Neural crest cell (in vitro differentiated cells): ENCODE measurements at places on chromosomes 6 and 20. TPM values are rescaled to one million over a fixed set of nuclear protein-coding genes. Genes with fewer than 3 reads are reported as not detected.
A peak's percentile ranks its signal among the peaks of the same experiment; 100 is the strongest.

- no peak for DNase-seq
Observed at GRCh38 chr20:39364320-39364719, 402.2 kb downstream of the DHX35 start.

- no peak for DNase-seq
Observed at GRCh38 chr6:118456982-118457381, 91.1 kb upstream of the PLN start.

DNA sequence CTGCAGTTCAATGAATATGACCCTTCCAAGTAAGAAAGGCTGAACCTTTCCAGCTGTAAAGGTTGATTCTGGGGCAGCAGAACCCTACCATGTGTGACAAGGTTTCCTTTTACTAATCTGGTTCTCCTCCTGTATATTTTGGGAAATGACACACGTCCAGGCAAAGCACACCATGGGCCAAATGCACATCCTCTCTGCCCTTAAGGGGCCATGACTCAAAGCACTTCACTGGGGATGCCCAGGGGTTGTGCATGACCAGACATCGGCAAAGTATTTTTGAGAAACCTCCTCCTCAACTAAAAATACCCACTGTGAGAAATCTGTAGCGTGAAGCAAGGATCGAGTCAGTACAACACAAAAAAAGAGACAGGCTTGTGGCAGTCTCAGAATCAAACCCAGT is 174.7 kb downstream of the BACH2 start:
- no peak for DNase-seq

- DNase-seq = no peak
Observed at GRCh38 chr6:143332153-143332845, 118.2 kb downstream of the ADAT2 start.

GRCh38 chr6:122790423-122791309 is 1.6 kb downstream of the SMPDL3A start:
- no peak for DNase-seq

- DNase-seq = no peak
Observed at GRCh38 chr20:34985461-34986310, 30.0 kb downstream of the MYH7B start.

DNA sequence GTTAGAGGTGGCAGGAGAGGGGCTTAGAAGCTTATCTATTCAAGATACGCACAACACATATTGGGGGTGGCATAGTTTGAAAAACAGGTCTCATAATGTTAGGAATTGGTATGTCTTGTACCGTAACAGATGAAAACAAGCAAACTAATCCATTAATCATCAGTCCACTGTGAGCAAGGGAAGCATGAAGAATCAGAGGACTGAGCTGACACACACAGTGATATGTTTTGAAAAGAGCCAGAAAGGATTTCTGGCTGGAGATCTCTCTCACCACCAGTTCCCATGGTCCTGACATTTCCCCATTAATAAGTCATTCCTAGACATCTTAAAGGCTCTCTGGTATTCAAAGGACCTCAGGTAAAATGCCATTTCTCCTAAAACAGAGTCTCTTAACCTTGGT is 158.8 kb upstream of the PHACTR1 start:
- DNase-seq = no peak

GRCh38 chr20:3801846-3802245 is 5.7 kb downstream of the CDC25B start:
- DNase-seq = no peak

GRCh38 chr6:158633127-158633526 is 11.4 kb downstream of the DYNLT1 start:
- no peak for DNase-seq

DNA sequence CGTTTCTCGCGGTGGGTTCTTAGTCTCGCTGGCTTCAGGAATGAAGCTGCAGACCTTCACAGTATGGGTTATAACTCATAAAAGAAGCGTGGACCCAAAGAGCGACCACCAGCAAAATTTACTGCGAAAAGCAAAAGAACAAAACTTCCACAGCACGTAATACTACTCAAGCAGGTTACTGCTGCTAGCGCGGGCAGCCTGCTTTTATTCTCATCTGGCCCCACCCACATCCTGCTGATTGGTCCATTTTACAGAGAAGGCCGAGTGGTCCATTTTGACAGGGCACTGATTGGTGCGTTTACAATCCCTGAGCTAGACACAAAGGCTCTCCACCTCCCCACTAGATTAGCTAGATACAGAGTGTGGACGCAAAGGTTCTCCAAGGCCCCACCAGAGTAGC is 17.4 kb downstream of the LY86 start:
- no peak for DNase-seq

DNA sequence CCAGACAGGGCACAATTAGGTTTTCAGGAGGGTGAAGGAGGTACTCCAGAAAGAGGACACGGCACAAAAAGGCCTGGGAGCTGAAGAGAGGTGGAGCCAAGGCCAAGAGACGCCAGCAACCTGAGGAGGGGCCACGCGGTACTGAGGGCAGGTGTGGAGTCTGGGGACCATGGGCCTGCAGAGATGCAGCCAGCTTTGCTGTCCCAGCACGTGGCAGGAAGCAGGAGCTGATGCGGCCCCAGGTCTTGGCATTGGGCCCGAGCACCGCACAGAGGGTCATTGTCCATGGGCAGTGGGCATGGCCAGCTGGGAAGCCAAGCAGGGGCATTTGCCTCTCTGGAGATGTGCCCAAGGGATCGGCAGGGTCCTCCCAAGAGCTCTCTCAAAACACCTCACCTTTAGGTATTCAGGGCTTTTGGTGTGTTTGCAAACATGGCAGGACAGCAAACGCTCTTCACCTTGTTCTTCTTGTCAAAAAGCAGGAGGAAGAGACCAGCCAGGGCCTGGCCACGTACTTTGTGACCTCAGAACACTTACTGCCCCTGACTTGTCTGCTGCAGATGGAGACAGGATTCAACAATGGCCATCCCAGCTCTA is 1.4 kb upstream of the BPIFB1 start:
- DNase-seq = no peak

GRCh38 chr6:143694560-143694959 is 16.8 kb downstream of the PHACTR2 start:
- no peak for DNase-seq

GRCh38 chr6:93373445-93373844 is 45.9 kb downstream of the EPHA7 start:
- no peak for DNase-seq

DNA sequence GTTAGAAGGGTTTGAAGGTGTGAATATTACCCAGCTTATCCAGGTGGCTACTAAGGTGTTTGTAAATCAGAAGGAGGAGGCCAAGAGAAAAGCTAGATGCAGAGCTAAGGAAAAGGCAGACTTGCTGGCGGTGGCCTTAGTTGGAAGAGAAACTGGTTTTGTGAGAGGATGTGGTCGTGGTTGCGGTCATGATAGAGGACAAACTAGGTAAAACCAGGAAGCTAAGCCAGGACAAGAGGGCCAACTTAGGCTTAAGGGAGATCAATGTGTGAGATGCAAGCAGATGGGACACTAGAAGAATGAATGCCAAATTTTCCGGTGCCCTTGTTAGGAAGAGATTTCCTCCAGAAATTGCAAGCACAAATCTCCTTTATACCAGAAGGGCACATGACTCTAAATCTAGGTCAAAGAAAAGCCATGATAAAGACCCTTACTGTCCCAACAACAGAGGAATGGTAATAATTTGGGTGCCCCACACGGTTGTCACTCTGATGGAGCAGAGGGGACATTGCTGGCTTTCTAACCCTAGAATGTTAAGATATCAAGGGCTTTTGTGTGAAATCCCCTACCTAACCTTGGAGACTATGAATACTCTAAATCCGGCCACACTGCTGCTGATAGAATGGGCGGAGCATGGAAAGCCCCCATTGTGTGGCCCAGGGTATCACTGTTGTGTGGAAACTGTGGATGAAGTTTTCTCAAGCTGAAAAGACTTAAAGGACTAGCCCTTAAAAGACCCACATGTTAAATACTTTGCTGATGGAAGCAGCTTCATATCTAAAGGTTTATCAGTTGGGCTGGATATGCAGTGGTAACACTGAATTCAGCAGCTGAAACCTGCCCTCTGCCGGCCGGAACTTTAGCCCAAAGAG is 7.8 kb downstream of the IL22RA2 start:
- no peak for DNase-seq

DNA sequence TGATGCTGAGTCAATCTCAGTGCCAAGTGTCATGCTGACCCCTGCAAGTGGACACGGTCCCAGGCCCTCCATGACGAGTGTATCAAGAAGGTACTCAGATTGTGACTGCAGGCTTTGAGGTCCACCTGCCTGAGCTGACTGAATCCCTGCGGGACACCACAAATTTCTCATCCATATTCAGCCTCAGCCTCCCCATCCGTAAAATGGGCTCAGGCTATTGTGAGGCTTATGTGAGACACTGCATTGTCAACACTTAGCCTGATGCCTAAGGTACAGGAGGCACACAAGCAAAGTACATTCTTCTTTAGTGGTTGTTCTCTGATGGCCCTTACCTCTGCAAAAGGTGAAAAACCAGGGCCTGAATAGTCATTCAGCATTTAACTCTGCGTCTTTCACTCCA is 70.4 kb upstream of the NFATC2 start:
- DNase-seq = no peak

GRCh38 chr6:52620055-52620905 is 43.4 kb upstream of the TRAM2 start:
- no peak for DNase-seq

DNA sequence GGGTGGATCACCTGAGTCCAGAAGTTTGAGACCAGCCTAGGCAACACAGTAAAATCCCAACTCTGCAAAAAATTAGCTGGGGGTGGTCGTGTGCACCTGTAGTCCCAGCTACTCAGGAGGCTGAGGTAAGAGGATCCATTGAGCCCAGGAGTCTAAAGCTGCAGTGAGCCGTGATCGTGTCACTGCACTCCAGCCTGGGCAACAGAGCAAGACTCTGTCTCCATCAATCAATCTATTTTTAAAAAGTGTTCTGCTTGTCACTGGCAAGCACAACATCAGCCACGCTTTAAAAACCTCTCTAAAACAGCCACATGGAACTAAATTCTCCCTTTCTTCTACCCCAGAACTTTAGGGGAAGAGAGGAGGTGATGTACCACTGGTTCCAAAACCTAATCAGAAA is 131.6 kb upstream of the RREB1 start:
- no peak for DNase-seq

GRCh38 chr6:6704103-6705060 is 115.9 kb downstream of the LY86 start:
- no peak for DNase-seq

- DNase-seq = peak; percentile 74
Observed at GRCh38 chr6:27867051-27867944, 44.9 kb downstream of the OR2B2 start.

GRCh38 chr6:169956580-169956979 is 205.2 kb downstream of the ERMARD start:
- no peak for DNase-seq

DNA sequence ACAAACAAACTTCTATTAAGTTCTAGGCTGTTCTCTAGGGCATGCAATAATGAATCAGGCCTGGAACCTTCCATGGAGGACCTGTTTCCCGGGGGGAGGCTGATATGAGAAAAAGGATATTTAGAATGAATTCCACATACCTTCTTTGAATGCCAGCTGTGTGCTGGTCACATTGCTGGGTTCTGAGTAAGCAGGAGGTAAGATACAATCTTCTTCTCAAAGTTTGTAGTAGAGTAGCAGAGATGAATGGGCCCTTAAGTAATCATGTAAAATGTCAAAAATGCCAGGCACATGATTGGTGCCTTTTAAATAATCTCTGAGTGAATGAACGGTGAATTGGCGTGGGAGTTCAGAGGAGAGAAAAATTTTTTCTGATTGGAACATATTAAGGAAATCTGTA is 47.4 kb downstream of the TGM2 start:
- DNase-seq = no peak

GRCh38 chr20:18052856-18053255 is 4.9 kb downstream of the OVOL2 start:
- DNase-seq = no peak

GRCh38 chr20:47063808-47064207 is 169.2 kb downstream of the EYA2 start:
- DNase-seq = no peak

DNA sequence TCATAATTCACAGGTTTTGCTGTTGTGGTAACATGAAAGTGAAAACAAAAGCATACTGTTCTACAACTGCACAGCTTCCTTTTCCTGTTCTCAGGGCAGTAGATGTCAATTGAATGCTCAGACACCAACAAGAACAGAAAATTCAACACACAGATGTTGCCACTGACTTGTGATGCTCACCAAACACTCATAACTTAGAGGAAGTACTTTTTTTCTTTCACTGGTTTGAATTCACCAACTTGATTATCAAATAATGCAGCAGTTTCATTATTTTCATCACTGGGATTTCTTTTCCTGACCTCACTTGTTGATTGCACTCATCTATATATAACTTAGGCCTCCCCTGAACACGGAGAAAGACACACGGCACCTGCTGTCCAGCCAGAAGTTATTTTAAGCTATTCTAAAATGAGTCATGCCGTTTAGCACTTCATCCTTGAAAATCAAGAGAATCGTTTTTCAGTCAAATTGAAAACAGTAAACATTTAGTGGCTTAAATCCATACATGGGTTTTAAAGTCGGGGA is 949 bp downstream of the TXLNB start:
- DNase-seq = no peak

DNA sequence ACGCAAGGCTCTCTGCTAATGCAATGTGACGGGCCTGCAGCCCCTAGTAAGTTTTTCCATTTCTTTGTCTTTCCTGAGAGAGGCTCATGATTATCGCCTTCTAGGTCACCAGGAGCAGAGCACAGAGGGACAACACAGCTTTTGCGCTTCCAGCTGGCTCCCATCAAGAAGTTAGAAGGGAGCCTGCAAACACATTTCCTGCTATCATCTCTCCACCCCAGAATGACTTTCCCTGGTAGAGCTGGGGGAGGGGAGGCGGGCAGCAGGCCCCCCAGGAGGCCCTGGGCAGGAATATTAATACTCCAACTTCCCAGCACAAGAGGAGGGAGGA is 35.7 kb upstream of the CCDC167 start:
- DNase-seq = no peak

GRCh38 chr6:11204794-11205366 is 27.6 kb downstream of the NEDD9 start:
- DNase-seq = no peak

GRCh38 chr6:57432919-57433684 is 115.7 kb downstream of the PRIM2 start:
- no peak for DNase-seq

DNA sequence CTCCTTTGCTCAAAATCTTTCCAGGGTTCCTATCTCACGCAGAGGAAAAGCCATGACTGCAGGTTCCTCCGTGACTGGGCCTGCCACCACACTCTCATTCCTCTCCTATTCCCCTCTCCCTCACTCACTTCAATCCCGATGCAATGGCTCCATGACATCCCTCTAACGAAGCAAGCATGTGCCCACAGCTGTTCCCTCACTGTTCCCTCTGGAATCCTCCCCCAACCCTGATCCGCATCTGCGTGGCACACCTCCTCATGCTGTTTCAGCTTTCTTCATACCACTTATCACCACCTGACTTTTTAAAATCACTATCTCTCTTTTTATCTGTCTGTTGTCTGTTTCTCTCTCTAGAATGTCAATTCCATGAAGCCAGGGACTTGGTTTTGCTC is 25.5 kb downstream of the ANGPT4 start:
- DNase-seq = no peak

Gene CSTF1
- 51.9 and 52.7 TPM in 2 replicates for total RNA-seq

Gene MYLK4
- total RNA-seq = 0.80 and 0.96 TPM in 2 replicates

Gene CALHM6
- 1.3 and 4.6 TPM in 2 replicates for total RNA-seq

Gene FAM217A
- not detected in 2 replicates for total RNA-seq

Gene CCDC167
- total RNA-seq = 73.1 and 73.2 TPM in 2 replicates

Gene RGS17
- 3.5 and 4.7 TPM in 2 replicates for total RNA-seq

Gene CNR1
- total RNA-seq = 8.4 and 9.9 TPM in 2 replicates

Gene KHDC1L
- 1.0 TPM in 1 of 2 replicates, not detected in the other for total RNA-seq

Gene EFCAB8
- total RNA-seq = 0.26 TPM in 1 of 2 replicates, not detected in the other

Gene SEMG2
- total RNA-seq = not detected in 2 replicates

Gene NKX2-2
- not detected in 2 replicates for total RNA-seq

Gene NMBR
- total RNA-seq = 0.35 TPM in 1 of 2 replicates, not detected in the other

Gene PXT1
- total RNA-seq = 0.14 TPM in 1 of 2 replicates, not detected in the other

Gene OOEP
- not detected in 2 replicates for total RNA-seq

Gene SRMS
- not detected in 2 replicates for total RNA-seq

Gene PKIB
- 86.4 and 88.8 TPM in 2 replicates for total RNA-seq
